ENCODE measurements at places on chromosomes 12 and 14. TPM values are rescaled to one million over a fixed set of nuclear protein-coding genes. Genes with fewer than 3 reads are reported as not detected.

DNA sequence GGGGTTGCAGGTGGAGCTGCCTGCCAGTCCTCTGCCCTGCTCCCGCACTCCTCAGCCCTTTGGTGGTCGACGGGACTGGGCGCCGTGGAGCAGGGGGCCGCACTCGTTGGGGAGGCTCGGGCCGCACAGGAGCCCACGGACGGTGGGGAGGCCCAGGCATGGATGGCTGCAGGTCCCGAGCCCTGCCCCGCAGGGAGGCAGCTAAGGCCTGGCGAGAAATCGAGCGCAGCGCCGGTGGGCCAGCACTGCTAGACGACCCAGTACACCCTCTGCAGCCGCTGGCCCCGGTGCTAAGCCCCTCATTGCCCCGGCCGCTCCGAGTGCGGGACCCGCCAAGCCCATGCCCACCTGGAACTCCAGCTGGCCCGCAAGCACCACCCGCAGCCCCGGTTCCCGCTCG, 221.8 kb downstream of the BTG1 start:
- DNase-seq = no peak

The YBX3 gene
- total RNA-seq = 35.9 TPM

- no peak for DNase-seq
These were observed 452.1 kb downstream of the BCAT1 start for GRCh38 chr12:24496755-24497154.

The CISTR gene
- not detected for total RNA-seq

GRCh38 chr14:57769863-57770523, 95.9 kb downstream of the SLC35F4 start:
- DNase-seq = no peak

The TOMM20L gene
- 0.56 TPM for total RNA-seq

The EIF2B1 gene
- 36.0 TPM for total RNA-seq

DNA sequence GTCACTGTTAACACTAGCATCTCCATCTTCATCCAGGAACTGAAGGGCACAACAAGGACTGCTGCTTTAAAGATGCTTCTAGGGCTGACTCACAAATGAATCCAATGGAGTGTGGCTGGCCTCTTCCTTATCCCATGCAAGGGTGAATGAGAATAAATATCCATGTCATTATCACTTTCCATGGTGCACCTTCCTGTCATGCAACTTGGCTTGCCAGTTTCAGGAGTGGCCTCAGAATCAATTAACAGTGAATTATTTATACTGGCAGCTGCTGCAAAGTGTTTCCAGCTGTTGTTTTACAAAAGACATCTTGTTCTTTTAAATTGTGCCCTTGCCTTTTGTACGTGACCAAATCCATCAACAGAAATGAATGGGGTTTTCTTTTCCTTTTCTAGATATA, 499.3 kb upstream of the TMEM132C start:
- no peak for DNase-seq

DNA sequence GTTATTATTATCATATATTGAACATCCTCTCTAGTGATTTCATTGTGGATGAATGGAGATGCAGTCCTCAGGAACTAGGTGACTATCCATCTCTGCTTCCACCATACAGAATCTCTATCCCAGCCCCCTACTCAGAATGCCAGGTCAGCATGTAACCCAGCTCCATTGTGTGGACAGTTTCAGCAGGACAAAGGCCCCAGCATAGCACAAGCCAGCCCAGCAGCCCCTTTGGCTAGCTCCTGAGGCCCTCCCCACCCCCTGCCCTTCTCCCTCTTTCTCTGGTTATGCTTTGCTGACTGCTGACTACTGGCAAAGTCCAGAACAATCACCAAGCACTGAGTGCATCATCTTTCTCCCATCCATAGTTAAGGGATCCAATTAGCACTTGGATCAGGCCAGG, 5.8 kb upstream of the SPRYD4 start:
- no peak for DNase-seq

The DAO gene
- not detected for total RNA-seq

The TMEM229B gene
- total RNA-seq = 9.1 TPM

The SLC17A8 gene
- total RNA-seq = not detected
